ENCODE measurements at places on chromosomes 4 and X. TPM values are rescaled to one million over a fixed set of nuclear protein-coding genes. Genes with fewer than 3 reads are reported as not detected.

Gene TMEM255A
- total RNA-seq = not detected

Gene REST
- 36.0 TPM for total RNA-seq

Gene NAA11
- not detected for total RNA-seq

Gene AR
- 0.08 TPM for total RNA-seq

Gene RHOXF2B
- not detected for total RNA-seq

Gene CCNI
- 114 TPM for total RNA-seq

Gene CSN1S1
- total RNA-seq = not detected

Gene PNMA6F
- not detected for total RNA-seq

GRCh38 chrX:129750971-129751370 is 12.2 kb downstream of the XPNPEP2 start:
- no peak for DNase-seq

- DNase-seq = no peak
Measured at GRCh38 chr4:1490011-1490653, 83.9 kb upstream of the NKX1-1 start.

DNA sequence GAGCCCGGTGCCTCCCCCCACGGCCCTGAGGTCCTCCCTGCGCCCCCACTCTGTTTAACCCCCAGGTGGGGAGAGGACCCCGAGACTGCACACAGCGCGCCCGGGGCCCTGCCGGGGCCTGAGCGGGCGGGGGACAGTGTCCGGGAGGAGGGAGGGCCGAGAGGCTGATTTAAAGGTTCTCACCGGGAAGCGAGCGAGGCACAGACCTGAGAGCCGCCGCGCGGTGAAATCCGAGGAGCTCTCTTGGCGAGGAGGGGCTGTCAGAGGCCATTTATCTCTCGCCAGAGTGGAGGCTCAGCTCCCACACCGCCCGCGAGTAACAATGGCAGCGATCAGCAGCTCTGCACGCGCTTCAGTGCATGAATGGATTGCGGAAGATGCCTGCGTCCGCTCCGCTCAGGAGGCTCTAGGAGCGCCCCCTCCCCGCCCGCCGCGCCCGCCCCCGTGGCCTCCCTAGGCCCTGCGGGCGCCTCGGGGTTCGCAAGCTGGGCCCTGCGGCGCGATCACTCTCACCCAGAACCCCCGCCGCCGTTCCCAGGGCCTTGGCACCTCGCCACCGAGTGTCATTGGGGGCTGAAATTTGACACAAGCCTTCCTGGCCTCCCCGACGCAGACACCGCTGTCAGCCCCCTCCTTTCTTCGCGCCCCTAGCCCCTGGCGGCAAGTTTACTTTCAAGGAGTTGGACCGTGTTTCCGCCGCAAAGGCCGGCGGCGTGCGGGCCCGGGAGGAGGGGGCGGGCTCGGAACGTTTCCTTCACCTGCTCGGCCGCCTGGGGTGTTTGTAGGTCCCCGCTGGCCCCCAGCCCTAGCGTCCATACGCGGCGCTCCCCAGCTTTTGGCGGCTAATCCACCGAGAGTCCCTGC is 48.7 kb upstream of the BCOR start:
- no peak for DNase-seq

DNA sequence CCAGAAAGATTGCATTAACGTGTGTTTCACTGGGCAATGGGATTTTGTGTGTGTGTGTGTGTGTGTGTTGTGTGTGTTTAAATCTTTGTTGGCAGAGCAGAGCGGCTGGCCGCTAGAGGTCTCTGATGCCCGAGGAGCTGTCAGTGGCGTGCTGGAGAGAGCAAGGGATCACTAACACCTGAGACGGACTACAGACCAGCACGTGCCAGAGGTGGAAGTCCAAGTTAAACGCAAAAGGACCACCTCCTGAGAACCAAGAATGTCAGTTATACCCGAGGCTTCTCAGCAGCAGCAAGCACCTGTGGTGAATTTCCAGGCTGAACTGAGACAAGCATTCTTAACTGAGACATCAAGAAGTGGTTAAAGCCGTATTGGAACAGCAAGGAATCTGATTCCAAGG is 9.0 kb upstream of the SLC25A14 start:
- no peak for DNase-seq

GRCh38 chrX:104315555-104315954 is 60.8 kb upstream of the ESX1 start:
- DNase-seq = no peak

GRCh38 chr4:1232661-1233621 is 16.0 kb downstream of the CTBP1 start:
- DNase-seq = no peak

DNA sequence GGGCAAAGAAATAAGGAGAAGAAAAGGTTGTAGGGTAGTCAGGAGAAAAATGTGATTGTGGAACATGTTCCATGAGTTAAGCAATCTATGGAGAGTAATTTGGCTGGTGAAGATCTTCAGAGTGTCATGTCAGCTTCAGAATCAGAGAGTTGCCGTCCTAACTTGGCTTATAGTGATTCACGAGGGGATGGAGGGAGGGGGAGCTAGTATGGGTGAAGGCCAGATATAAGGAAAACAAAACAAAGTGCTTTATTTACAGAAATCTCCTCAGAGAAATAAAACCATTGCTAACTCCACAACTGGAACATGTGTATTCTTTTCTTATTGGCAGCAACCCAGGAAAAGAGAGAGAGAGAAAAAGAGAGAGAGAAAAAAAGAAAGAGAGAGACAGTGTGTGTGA is 256.5 kb upstream of the NRK start:
- DNase-seq = no peak

- no peak for DNase-seq
Measured at GRCh38 chrX:126815806-126816205, 3.7 kb upstream of the PRR32 start.

DNA sequence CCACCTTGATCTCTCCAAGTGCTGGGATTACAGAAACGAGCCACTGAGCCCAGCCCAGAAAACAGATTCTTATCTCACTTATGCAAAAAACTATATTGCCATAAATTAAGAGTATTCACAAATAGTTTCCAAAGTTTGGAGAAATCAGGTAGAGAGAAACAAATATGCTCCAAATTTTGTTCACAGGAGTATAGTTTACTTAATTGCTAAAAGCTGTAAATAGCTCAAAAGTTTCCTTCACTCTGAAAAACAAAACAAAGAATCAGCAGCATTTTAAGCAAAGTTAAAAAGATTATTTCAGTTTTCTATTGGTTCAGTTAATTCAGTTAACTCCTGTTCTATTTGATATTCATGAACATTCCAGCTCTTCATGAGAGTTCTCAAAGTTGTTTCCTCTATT is 18.5 kb upstream of the GRPEL1 start:
- no peak for DNase-seq

GRCh38 chrX:21934414-21934813 is 6.1 kb upstream of the SMS start:
- no peak for DNase-seq

DNA sequence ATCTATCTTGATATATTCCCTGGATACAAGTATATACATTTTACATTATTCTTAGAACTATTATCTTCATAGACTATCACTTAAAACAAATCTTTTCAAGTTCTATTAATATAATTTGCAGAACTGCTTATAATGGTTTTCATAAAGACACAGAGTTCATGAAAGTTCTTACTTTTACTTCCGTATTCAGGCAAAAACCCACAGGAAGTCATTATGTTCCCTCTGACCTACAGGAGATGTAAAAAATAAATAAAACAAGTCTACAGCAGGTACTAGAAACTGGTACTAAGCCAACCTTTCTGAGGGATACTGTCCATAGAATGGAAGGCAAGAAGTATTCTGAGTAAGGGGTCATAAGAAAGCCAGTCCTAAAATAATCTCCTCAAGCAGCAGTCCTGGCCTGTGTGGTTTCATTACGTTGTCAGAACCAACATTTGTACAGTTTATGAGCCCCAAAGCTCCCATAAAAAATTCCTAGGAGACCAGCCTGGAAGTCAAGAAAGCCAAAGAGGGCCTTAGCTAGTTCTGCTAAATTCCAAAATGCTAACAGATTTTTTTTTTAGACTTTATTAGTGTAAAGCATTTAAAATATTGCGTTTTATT is 68.6 kb downstream of the CAMK2D start:
- DNase-seq = no peak

DNA sequence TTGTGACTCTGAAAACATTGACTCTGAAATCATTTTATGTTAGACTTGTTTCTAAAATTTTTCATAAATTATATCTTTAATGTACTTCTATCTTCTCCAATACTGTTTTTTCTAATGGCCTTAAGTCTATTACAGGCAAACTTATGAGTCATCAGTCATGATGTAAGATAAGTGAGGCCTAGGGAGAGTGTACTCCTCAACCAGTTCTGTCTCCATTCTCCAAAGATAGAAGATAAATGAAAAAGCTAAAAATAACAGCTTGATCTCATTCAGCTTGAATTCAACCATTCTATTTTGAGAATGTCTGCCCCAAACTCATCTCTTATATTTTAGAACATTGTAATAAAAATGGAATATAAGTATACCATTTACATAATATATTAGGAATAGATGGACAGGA is 34.5 kb downstream of the STBD1 start:
- no peak for DNase-seq

- no peak for DNase-seq
Measured at GRCh38 chr4:155722816-155723499, 35.9 kb upstream of the GUCY1B1 start.

DNA sequence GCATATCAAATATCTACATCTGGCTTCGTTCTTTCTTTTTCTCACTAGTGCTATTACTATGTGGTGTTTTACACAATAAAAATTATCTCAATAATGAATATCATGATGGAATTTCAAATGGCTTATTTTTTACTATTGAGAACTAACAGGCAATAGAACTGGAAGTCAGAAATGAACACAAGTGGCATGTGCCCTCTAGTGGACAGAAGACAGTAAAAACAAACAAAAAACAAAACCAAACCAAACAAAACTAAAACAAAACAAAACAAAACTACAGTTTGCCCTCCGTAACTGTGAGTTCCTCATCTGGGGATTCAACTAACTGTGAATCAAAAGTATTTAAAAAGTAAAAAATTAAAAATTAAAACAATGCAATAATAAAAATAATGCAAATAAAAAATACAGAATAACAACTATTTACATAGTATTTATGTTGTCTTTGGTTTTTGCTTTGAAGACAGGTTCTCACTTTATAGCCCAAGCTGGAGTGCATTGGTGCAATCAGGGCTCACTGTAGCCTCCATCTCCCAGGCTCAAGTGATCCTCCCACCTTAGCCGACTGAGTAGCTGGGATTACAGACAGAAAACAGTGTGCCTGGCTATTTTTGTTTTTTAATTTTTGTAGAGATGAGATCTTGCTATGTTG is 195.6 kb upstream of the TACR3 start:
- DNase-seq = no peak

DNA sequence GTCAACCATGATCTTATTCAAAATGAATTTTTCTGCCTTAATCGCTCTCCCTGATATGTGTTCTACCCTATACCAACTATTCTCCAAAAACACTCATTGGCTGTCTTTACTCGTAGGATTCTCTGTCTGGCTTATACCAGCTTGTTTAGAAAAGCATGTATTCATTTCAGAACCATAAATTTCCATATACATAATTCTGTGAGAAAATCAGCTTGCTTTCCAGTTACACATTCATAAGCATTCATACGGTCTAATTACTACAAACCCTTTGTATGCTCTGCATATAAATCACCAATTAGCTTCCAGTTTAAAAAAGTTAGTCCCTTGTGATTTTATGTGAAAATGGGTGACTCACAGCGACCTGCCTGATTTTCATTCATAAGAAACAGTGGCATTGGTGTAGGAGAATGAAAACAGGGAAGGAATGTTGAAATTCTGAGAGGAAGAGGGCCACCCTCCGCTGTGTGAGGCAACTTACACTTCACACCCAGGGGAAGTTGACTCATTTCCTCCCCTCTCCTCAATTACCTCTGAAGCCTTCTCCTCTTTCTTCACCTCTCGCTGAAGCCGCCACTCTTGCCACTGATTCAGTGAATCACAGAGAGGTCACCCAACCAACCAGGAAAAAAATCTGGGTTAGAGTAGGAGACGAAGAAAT is 63.3 kb downstream of the MEPE start:
- DNase-seq = no peak

DNA sequence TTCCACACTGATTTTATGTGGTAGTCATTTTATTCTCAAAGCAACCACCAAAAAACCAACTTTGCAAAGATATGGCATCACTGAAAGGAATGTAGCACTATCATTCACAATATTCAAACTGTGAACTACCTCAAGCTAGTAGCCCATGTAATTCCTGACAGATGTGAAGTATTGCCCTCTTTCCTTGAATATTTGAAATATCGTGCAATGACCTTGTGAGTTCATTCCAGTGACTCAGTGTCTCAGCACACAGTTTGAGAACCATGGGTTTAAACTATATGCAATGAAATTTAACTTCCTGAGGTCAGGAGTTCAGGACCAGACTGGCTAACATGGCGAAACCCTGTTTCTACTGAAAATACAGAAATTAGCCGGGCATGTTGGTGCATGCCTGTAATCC is 20.9 kb upstream of the IQCM start:
- no peak for DNase-seq

DNA sequence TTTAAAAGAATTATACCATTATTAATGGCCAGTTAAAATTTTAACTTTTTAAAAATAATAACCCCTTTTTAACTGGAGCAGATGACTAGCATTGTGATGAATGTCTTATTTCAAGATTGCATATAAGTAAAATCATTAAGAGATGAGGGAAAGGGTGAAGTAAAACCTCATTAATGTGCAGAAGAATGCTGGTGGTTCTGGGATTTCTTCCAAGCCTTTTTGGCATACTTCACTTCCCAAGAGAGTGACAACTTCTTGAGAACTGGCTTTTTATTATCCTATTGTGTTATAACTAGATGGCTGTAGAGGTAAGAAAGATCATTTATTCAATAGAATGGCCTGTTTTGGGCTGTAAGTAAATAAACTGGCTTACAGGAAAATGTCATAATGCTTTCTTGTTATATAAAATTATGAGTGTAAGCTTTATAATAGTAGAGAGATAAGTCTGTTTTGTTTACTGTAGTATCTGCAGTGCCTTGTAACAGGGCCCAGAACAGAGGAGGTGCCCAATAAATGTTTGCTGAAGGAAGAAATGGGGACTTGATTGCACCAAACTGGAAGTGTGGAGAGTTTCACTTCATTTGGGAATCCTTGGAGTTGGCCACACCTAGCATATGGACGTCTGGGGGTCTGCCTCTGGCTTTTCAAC is 242.9 kb upstream of the PITX2 start:
- no peak for DNase-seq

DNA sequence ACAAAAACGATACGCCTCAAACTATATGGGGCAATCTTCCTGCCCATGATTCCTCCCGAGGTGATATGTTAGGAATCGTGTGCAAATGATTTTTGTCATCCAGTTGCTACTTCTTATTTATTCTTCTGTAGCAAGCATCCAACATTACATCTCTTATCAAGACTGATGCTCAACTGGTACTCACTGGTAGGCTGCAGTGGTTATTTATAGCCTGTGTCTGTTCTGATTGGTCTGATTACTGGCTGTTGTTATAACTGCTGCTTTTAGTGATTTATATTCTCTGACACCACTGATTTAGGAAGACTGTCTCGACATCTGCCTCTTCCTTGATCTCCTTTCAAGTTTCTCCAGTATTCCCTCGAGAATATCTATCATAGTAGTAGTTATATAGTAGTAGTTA is 165.8 kb downstream of the LARP7 start:
- DNase-seq = no peak

DNA sequence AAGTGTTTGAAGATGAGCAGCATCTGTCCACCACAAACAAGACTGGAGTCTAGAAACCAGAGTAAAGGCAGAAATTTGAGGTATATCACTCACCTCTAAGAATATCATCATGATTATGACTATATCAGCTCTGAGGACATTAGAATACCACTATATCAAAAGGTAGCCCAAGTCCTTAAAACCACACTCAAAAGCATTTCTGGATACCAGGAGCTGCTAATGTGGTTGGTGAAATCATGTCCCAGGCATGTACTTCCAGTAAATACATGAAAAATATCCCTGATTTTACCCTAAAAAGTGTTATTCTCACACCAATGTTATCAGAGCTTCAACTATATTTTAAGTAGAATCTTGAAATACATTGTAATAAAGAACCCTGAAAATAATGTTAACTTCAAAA is 136.3 kb upstream of the SMAD1 start:
- no peak for DNase-seq
